ENCODE measurements at places on chromosomes 5 and 9.

DNA sequence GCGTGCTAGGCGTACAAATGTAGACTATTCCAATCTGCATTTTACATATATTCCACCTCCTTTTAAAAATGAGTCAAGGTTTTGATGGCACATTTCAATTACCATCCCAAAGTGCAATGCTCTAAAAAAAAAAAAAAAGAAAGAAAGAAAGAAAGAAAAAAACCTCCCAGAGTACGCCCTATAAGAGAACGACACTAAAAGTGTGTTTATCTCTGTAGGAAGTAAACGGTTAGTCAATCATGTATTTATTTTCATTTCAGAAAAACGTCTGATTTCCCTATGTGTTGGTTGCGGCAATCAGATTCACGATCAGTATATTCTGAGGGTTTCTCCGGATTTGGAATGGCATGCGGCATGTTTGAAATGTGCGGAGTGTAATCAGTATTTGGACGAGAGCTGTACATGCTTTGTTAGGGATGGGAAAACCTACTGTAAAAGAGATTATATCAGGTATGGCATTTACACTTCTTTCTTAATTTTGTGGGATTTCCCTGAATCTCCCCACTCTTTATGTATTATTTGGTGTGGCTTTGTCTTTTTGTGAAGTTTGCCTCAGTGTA is 1.1 kb downstream of the ISL1 start:
- DNase-seq = no peak

DNA sequence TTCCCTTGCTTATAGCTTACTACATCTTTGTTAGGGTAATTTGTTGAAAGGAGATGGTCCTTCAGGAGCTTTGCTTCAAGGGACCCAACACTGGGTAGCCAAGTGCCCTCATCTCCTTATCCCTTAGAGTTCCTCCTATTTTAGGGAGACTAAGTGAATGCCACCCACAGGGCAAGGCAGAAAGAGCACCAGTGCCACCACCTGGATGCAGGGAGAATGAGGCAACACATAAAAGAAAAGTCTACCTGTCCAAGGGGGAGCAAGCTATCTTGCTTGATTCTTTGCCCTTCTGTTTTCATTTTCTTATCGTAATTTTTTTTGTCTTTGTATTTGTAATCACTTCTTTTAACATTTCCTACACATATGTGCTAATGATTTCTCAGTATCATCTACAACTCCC is 205.5 kb downstream of the NPR3 start:
- DNase-seq = no peak

DNA sequence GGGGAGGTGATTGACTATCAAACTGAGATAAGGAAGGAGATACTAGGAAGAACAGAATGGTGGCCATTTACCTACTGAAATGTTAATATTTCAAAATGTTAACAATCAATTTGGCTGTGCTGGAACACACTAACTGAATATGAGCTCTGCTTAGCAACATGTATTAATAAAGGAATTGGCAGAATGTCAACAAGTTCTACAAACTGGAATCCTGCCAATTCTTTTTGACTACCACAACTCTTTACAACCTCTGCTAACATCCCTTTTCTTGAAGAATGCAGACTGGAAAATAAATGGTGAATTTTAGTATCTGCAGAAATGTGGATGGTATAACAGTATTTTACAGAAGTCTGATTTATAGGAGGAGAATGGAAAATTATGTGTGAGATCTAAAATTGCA is 446.4 kb downstream of the ISL1 start:
- peak; percentile 14 for DNase-seq

GRCh38 chr9:127102176-127102575 is 20.3 kb downstream of the ANGPTL2 start:
- no peak for DNase-seq

- DNase-seq = no peak
These were observed 167.5 kb upstream of the DMRT1 start for GRCh38 chr9:673966-674526.

DNA sequence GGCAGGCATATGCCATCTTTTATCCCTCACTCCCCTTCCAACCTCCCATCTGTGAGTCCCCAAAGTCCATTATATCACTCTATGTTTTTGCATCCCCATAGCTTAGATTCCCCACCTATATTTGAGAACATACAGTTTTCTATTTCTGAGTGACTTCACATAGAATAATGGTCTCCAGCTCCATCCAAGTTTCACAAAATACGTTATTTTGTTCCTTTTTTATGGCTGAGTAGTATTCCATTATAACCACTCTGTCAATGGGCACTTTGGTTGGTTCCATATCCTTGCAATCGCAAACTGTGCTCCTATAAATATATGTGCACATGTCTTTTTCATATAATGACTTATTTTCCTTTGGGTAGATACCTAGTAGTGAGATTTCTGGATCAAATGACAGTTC is 178.6 kb downstream of the GAS1 start:
- DNase-seq = no peak

GRCh38 chr9:93586290-93587057 is 10.1 kb downstream of the PHF2 start:
- DNase-seq = no peak

DNA sequence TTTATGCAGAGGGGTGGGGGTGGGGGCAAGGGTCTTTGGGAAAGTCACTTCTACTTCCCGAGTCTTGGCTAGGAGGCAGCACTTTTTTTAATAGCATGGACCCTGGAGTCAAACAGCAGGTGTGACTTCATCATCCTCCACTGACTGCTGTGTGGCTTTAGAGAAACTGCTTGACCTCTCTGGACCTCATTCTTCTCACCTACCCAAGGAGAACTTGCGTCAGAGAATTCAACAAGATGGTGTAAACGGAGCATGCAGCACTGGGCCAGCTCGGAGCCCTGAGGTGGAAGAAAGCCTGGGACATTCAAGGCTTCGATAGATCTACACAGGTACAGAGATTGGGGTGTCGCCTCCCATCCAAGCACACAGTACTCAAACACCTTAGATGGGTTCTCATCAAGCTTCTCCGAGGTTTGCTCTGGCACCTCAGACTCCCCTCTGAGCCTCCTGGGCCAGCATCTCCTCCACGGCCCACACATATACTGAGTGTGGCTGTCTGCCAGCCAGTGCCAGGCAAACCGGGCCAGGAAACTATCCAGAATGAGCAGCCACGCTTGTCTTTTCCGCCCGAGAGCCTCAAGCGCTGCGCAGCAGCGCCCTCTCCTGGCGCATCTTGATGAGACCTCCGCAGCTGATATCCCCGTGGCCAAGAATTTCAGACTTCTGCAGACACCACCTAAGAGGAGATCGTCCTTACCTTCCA is 4.6 kb upstream of the SLC25A48 start:
- DNase-seq = peak; percentile 32

- no peak for DNase-seq
These were observed 19.0 kb downstream of the PTCH1 start for GRCh38 chr9:95497772-95498171.

GRCh38 chr9:136995362-136995761 is 1.0 kb downstream of the CLIC3 start:
- no peak for DNase-seq

GRCh38 chr5:76608833-76609232 is 14.4 kb downstream of the F2RL2 start:
- no peak for DNase-seq

- DNase-seq = no peak
These were observed 488 bp downstream of the POLR1E start for GRCh38 chr9:37486256-37486615.

- no peak for DNase-seq
These were observed 36.4 kb downstream of the SKIC3 start for GRCh38 chr5:95518417-95518816.

GRCh38 chr5:173630724-173631365 is 14.4 kb upstream of the BOD1 start:
- no peak for DNase-seq

DNA sequence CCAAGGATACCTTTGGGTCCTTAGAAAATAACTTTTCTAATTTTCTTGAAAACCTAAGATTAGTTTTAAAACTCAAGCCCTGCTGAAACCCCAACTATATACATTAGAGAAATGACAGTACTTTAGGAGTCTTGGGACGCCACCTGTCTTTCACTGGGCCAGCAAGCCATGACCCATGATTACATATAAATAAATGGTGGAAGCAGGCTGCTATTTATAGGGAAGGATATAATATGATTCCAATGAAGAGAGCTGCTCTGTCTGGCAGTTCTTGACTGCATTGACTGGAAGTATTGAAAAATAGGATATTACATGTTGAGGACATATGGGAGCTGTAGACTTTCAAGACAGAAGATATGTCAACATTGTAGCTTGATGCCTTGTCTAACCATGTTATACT is 7.3 kb downstream of the JMY start:
- no peak for DNase-seq

GRCh38 chr5:169121630-169122420 is 179.1 kb downstream of the SLIT3 start:
- no peak for DNase-seq

DNA sequence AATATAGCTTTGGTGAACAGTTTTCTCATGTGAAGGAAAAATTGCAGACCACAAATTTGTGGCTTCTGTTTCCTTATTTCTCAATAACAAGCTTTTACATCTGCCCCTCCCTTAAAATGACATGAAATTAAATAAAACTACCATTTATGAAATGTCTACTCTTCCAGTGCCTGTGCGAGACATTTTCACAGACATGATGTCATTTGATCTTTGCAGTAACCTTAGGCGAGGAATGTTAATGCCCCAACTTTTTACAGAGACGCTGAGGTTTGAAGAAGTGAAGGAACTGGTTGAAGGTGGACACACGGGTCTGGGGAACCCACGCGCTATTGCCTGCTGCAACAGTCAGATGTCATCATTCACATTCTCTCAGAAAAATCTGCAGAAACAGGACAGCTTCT is 61.5 kb downstream of the OSTF1 start:
- no peak for DNase-seq

GRCh38 chr5:14660833-14661232 is 3.7 kb upstream of the OTULIN start:
- DNase-seq = no peak

DNA sequence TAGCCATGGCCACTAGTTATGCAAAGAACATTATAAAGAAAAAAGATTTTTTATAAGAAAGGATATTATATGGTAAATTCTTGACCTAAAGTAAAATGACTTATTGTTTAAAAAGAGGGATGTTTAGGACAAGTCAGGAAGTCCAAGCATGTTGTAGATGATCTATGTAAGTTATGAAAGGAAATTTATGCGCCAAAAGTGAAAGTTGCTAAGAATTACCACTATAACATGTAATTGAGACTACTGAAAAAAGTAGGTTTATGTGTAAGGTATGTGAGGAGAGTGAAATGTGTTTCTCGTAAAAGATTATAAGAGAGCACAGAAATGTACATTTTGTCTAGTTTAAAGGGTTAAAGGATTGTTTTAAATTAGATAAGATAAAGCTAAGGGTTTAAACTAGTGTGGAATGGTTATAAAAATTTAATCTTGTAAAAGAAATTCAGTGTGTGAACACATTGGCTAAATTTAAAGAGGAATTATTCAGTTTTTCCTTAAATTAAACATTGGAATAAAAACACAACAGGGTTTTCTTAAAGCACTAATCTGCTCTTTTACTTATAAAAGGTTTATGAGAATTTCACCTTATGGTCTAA is 1100.4 kb upstream of the EDIL3 start:
- no peak for DNase-seq

GRCh38 chr5:33059081-33059480 is 348.0 kb downstream of the NPR3 start:
- DNase-seq = no peak

DNA sequence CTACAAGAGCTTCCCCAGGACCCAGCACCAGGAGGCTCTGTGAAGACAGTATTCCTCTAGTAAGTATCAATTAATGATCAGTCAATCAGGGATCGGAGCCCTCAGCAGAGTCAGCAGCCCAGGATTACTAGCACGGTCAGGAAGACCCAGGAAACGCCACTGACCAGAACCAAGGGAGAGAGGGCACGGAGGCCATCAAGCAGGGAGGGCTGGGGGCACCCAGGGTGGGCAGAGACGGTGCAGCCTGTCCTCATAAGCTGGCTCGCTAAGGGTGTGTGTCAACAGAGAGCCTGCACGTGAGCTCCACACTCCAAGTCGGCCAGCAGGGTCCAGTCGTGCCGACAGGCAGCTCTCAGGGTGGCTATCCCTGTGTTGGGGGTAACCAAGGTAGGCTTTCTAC is 29.0 kb downstream of the VAV2 start:
- no peak for DNase-seq

DNA sequence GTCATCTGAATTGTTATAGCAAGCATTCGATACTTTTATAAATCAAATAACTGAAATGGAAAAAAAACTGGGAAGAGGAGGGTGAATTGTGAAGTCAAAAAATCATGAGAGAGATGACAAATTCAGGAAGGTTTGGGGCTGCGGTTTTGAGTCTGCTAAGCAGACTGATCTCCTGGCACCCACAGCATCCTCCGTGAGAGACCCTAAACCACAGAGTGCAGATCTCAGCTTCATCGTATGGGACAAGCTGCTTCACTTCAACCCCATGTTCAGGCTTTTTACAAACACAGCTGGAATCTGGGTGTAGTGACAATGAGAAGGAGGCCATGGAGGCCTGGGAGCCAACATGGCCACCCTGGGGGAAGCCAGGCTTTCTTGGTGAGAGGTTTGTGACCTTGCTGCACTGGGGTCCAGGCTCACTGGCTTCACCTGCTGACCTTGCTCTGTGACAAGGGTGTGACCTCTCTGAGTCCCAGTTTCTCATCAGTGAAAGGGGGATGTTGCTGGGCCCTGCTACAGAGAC is 19.4 kb downstream of the USP20 start:
- DNase-seq = no peak

DNA sequence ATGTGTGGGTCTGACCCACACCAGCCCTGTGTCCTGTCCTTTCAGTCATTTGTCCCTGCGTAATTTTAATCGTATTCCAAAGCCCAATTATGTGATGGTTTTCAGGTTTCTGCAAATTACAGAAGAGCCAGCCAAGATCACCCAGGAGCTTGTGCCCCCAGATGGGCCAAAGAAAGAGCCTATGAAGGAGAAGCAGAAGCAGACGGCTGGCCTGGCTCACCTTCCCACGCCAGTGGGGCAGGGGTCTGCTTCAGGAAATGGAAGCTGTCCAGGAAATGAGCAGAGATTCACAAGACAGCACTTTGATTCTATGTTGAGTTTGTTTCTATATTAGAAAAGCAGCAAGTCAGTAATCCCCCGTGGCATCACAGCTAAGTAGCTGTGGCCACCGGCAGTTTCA is 11.7 kb downstream of the S1PR3 start:
- DNase-seq = no peak

- DNase-seq = no peak
These were observed 420.3 kb downstream of the GABRG2 start for GRCh38 chr5:162487528-162488525.

DNA sequence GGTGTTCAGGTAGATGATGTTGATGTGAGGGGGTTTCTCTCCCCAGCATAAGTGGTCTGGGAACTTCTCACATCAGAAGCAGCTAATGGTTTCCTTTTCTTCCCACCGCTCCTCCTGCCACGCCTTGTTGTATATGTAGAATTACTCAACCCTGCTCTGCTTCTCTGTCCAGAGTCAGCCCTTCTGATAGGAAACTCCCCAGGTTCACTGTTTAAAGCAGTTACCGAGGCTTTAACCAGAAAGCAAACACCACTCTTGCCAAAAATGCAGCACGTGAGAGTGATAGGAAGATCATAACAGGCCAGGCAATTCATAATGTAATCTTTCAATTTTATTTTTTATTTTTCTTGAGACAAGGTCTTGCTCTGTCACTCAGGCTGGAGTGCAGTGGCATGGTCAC is 10.5 kb upstream of the TMEM252 start:
- DNase-seq = no peak

- DNase-seq = no peak
These were observed 99.3 kb upstream of the HCN1 start for GRCh38 chr5:45795458-45795857.

GRCh38 chr9:111743275-111743674 is 51.5 kb downstream of the SHOC1 start:
- no peak for DNase-seq
